ENCODE measurements at places on chromosomes 12 and 14.

- DNase-seq = no peak
Measured at GRCh38 chr12:33830070-33830469, 192.2 kb upstream of the ALG10 start.

DNA sequence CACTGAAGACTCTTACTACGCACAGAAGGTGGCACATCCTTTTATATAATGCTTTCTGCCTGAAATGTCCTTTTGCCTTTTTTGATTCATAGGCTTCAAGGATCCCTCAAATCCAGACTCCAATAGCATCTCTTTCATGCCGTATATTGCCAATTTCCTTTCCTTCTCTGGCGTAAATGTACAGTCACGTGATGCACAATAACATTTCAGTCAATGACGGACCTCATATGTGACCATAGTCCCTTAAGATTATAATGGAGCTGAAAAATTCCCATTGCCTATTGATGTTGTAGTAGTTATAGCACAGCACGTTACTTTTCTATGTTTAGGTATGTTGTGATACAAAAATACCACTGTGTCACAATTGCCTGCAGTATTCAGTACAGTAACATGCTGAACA is 196.3 kb downstream of the MSRB3 start:
- no peak for DNase-seq

DNA sequence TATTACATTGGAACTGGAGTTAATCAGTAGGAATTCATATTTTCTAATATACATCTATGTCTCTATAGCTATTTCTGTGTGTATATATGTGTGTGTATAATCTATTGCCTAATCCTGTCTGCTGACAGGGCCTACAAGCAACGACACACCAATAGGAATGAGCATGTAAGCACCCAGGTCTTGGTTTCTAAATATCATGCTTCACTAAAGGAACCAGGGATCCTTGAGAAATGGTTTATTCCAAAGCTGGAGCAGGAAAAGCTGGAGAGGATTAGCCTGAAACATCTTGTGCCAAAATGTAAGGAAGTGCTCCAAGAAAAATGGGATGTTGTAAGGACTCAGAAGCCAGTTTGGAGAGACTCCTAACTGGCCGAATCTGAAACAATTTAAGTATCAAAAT is 29.3 kb upstream of the LGALS3 start:
- DNase-seq = peak; percentile 95

DNA sequence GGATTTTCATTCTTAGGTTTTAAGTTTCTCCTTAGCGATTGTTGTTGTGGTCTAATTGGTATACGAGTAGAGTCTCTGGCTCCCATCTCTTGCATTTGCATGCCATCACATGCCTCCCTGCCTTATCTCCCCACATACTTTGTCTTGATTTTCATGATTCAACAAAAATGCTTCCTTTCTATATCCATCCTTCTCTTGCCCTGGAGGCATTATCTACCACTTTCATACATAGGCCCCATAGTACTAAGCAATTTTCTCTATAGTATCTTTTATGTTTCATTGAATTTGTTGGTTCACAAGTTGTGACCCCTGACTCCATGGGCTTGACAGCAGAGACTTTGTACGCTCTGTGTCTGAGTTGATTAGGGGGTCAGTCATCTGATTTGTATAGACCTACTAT is 226.1 kb downstream of the ACSS3 start:
- DNase-seq = no peak

GRCh38 chr12:131919366-131920156 is 9.5 kb upstream of the PUS1 start:
- DNase-seq = no peak

GRCh38 chr14:100285021-100285912 is 21.0 kb downstream of the SLC25A29 start:
- DNase-seq = peak; percentile 42

DNA sequence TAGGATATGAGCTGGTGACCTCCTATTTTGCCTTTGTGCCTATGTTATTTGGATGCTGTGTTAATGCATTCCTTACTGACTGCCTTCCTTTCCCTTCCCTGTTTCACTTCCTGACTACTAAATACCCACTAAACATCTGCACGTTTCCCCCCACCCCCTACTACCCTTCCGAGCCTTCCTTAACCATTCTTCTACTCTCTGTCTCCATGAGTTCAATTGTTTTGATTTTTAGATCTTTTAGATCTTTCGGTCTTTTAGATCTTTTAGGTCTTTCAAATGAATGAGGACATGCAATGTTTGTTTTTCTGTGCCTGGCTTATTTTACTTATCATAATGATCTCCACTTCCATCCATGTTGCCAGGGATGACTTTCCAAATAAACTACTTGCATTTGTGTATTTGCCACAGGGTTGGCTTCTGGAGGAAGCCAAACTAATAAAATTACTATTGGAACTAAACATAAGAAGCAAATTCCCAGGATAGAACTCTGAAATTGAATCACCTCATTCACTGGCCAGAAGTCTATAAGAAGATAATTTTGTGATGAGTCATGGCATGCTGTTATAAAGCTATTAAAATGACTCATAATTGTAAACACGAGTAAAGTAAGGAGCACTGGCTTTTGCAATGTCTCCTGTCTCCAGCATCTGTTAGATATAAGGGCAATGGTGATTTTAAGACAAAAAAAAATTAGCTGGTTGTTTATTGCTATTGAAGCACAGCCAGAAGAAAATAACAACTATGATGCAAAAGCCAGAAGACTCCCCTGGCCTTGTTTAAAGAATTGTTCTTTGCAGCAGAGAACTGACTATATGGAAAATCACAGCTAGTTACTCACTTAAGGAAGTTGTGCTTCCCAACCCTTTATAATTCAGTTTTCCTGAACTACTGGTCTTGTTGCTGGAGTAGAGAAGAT is 586.3 kb downstream of the LRFN5 start:
- DNase-seq = peak; percentile 96

- DNase-seq = no peak
Measured at GRCh38 chr14:21703357-21704326, 30.0 kb upstream of the OR4E1 start.

- no peak for DNase-seq
Measured at GRCh38 chr12:8012651-8013309, 19.7 kb upstream of the FOXJ2 start.

GRCh38 chr12:49403971-49404450 is 36.7 kb downstream of the SPATS2 start:
- DNase-seq = no peak

DNA sequence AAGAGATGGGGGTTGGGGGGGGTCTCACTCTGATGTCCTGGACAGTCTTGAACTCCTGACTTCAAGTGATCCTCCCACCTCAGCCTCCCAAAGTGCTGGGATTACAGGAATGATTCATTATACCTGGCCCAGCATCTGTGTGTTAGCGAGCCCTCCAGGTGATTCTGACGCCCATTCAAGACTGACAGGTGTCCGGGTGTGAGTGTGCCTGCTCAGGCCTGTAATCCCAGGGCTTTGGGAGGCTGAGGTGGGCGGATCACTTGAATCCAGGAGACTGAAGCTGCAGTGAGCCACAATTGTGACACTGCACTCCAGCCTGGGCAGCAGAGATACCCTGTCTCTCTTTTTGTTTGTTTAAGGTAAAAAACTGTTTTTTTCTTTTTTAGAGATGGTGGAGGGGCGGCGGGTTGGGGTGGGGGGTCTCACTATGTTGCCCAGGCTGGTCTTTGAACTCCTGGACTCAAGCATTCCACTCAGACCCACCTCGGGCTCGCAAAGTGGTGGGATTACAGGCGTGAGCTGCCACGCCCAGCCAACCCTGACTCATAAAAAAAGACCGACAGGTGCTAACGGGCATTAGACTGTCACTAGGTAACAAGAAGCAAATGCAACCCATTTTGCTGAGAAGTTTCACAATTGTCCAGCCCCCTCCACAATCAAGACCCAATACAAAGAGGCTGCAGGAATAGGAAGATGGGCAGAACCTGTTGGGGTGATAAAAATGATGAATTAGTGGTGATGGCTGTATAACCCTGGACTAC is 4.7 kb downstream of the VSIG10 start:
- no peak for DNase-seq

DNA sequence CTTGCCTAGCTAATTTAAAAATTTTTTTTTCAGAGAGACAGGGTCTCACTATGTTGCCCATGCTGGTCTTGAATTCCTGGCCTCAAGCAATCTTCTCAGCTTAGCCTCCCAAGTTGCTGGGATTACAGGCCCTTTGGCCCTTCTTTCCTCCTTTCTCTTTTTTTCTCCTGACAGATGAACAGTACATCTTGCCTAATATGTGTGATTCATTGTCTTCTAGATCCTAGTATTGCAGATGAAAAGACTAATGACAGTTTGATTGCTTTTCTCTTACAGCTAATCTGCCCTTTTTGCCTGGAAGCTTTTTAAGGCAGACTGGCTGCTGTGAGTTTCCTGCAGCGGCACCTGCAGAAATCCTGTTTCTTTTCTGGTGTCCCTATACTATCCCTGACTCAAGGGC is 12.0 kb downstream of the DEPDC4 start:
- no peak for DNase-seq

DNA sequence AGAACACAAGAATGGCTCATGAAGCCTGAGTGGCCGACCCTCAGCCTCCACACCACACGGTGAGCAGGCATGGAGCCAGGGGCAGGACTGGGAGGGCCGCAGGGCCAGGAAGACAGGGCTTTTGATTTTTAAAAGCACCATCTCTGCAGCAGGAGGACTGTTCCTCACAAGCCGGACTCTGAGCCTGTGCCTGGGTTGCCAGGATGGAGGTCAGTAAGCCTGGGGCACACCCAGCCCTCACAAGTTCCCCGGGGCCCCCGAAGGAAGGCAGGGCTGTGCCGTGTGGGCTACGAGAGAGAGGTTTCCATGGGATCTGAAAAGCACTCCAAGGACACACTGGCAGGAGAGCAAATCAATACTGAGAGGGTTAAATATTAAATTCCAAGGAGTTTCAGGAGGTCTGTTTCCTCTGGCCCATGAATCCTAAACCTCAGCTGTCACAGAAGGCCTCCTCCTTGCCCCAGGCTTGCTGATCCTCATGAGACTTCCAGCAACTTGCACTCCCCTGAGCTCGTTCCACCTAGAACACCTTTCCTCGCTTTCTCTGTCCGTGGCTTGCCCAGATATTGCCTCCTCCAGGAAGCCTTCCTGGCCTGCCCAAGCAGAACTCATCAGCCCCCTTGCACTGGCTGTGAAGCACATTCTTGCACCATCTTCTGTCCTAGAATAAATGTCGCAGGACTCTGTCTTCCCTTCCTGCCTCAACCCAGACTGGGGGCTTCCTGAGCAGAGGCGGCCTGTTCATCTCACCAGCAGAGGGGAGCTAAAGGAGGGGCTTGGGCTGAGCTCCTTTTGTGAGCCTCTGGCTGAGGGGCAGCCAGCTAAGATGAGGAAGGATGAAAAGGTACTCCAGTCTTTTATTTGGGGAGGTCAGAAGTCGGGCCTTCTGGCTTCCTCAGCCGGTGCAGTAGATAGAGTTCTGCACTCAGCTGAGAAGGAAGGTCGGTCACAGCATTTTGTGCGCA is 64.6 kb downstream of the CCDC88C start:
- DNase-seq = no peak

DNA sequence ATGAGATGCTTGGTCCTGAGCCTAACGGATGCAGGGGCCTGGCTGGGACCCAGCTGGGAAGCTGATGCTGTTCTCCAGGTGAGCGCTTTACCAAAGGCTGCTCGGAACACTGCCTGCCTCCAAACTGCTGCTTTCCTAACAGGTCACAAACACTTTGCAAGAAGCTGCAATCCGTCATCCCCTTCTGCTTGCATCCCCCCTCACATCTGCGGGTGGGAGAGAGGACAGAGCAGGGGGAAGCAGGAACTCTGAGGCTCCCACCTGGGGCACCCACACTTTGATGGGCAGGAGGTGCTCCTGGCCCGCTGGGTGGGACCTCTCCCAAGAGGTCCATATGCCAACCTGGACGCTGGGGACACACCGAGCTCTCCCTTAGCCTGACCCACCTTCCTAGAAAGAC is 24.9 kb upstream of the PPP2R5C start:
- DNase-seq = no peak

- no peak for DNase-seq
Measured at GRCh38 chr12:65022421-65022820, 98.7 kb downstream of the WIF1 start.

- DNase-seq = no peak
Measured at GRCh38 chr12:71686658-71687025, 760 bp downstream of the TMEM19 start.

GRCh38 chr12:89041078-89041477 is 311.2 kb downstream of the DUSP6 start:
- no peak for DNase-seq

- no peak for DNase-seq
Measured at GRCh38 chr12:1773937-1774655, 46.3 kb upstream of the LRTM2 start.

DNA sequence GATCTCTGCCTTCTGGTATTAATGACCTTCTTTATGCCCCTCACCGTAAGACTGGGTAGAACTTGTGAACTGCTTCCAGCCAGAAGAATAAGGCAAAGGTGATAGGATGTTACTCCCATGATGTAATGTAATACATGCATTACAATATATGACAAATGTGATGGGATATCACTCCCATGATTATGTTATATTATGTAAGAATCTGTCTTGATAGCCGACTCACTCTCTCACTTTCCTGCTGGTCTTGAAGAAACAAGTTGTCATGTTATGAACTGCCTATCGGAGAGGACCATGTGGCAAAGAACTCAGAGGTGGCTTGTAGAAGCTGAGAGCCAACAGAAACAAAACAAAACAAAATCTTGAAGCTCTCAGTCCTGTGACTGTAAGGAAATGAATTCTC is 30.6 kb upstream of the OSBPL8 start:
- peak; percentile 20 for DNase-seq

DNA sequence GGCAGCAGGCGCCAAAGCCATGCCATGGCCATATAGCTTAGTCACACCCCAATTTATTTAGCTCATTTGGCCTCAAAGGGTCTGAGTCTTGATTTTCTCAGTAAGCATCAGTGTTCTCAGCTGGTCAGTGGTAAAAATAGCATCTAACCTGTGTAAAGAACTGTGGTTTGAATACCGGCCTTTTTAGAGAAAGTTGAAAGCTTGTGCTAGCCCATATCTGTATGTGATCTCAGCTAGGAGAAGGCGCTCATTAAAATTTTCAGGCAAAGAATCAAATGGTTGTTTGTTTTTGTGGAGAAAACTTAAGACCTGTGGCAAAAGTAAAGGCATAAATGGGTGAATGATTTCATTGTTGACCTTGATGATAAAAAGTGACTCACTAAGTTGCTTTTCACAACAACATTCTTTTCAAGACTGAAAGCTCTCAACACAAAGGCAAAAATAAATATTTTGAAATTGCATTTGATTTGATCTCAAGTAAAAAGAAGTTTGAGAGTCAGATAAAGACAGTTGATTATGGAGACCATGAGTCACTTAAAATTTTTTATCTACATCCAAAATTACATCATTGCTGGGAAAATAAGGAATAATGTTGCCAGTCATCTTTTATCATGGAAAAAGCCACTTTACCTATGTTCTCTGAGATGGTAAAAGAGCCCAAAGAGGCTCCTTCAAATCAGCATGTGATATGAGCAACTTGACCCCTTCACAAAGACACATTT is 128.5 kb upstream of the RGS6 start:
- peak; percentile 39 for DNase-seq

DNA sequence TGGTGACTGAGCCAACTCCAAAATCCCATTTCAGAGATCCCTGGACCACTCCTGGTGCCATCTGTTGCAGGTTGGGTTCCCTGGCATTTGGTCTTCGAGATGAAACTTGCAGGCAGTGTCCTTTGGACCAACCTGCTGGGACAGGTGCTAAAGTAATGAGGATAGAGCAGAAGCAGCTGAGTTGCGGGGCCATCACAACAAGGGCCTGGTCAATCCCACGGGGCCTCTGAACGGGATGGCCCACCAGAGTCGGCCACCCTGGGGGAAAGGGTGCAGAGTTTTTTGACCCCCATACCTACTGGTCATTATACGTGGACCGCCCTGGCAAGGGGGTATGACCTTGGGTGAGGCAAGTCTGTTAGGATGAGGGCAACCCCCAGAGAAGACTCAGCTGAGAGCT is 39.3 kb downstream of the DLK1 start:
- no peak for DNase-seq
